ENCODE measurements at places on chromosomes 7 and 10.

DNA sequence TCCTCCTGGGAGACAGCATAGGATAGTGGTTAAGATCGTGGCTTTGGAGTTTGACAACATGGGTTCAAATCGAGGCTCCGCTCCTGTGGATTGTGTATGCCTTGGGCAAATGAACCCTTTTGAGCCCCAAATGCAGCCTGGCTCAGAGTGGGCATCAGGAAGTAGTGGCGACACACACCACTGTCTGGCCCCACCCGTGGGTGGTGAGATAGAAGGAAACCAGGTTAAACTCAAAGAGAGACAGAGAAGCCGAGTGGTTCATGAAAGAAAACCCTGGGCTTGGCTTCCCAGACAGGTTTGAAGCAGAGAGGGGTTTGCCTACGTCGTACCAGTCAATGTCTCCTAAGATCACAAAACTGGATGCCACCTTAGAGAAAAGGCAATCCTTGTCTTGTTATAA, 57.7 kb downstream of the PRTFDC1 start:
- DNase-seq: peak; percentile 67

GRCh38 chr7:128904381-128905197, 5.9 kb downstream of the KCP start:
- peak; percentile 28 for DNase-seq

GRCh38 chr10:10818082-10818481, 199.6 kb upstream of the CELF2 start:
- no peak for DNase-seq

GRCh38 chr10:61592581-61592980, 70.1 kb upstream of the CABCOCO1 start:
- DNase-seq: no peak

DNA sequence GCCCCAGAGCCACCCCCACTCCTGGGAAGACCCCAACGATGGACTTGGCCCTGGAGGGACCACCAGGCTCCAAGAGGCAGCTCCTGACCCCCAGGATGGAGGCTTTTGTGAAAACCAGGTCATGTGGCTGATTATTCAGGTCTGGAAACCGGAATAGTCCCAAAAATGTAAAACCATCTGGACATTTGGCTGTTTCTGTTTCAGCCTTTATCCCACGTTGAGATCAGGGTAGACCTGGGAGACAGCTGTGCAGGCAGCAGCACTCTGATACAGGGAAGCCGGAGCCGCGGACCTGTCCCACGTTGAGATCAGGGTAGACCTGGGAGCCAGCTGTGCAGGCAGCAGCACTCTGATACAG, 7.1 kb upstream of the ADGRA1 start:
- no peak for DNase-seq

DNA sequence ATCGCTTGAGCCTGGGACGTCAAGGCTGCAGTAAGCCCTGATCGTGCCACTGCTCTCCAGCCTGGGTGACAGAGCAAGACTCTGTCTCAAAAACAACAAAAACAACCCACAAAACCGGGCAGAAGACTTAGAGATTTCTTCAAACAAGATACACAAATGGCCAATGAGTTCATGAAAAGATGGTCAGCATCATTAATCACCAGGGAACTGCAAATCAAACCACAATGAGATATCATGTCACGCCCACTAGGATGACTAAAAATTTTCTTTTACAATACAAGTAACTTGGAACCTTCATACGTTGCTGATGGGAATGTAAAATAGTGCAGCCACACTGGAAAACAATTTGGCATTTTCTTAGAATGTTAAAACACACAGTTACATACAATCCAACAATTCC, 77.3 kb upstream of the GRID1 start:
- DNase-seq: no peak

GRCh38 chr10:102718220-102718619, 3.8 kb downstream of the SFXN2 start:
- DNase-seq: no peak

DNA sequence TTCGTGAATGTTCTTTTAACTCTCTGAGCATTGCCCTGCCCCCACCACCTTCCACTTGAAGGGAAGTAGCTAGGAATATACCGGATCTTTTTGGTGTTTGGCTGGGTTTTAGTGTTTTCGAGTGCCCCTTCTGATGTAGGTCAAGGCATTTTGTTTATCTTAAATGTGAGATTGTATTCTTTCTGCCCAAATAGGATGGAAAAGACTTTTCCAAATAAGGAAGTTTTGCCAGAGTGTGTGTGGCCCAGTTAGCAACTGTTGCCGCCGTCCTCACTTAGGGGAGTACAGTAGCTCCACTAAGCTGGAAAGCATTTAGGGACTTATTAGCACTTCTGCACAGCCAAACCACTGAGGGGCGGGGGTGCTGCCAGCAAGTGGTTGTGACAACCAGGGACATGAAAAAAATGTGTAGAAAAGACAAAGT, 29.8 kb upstream of the VCL start:
- no peak for DNase-seq

GRCh38 chr7:39142750-39143149, 165.0 kb downstream of the POU6F2 start:
- no peak for DNase-seq

DNA sequence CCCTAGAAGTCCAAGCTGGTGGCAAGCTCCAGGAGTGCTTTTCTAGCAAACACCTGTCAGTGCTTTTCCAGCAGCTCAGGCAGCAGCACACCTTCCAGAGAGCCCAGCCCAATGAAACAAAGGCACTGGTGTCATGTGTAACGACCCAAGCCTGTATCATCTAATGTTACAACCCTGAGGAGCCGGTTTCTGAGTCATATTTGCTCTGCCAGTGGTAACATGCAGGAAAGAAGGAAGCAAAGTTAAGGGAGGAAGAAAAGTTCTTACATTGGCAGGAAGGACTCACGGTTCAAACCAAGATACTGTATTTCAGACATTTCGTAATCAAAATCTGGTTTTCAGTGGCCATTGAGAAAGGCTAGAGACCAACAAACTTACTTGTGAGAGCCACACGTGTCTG, at the start of gene ANKRD22:
Gene ANKRD22, minus strand, starts transcription at position 139 of the 400 bp plus-strand sequence. CDS start 237 bp downstream, outside the sequence.
- DNase-seq: no peak

- DNase-seq: no peak
Observed at GRCh38 chr10:116973371-116973905, 31.5 kb downstream of the SHTN1 start.

DNA sequence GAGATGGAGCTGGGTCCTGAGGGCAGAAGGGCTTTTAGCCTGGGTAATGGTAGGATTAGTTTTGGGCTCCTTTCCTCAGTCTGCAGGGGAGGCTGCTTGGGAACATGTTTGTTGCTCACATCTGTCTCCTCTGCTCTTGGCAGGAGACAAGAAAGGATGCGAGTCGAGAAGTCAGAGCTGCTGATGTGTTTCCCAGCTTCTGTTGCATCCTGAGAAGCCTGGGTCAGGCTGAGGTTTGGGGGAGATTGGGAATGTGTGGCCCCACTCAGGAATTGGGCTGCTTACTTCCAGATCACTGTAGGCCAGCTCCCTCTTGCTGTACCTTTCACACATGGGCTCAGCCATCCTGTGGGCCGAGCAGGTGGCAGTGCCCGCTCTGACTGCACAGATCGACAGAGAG, 79.2 kb downstream of the CCNY start:
- DNase-seq: no peak

DNA sequence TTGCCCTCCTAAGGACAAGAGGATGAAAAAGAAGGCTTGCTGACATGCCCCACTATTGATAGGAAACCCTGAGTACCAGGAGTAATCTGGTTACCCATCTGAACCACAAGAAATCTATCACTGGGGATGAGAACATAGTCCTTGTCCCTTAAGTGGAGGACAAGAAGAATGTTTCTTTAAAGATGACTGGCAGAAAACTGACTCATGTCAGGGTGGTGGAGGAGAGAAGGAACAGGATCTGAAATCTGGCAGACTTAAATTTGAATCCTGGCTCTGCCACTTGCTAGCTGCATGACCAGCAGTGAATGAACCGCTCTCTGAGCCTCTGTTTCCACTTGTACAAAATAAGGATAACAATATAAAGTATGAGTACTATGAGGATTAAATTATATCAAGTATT, 38.9 kb upstream of the XPNPEP1 start:
- DNase-seq: no peak

- DNase-seq: no peak
Observed at GRCh38 chr10:108612485-108612884, 1310.8 kb downstream of the XPNPEP1 start.

GRCh38 chr10:55024713-55025112, 223.7 kb upstream of the PCDH15 start:
- no peak for DNase-seq

- no peak for DNase-seq
Observed at GRCh38 chr10:120327675-120328074, 129.4 kb upstream of the PLPP4 start.

DNA sequence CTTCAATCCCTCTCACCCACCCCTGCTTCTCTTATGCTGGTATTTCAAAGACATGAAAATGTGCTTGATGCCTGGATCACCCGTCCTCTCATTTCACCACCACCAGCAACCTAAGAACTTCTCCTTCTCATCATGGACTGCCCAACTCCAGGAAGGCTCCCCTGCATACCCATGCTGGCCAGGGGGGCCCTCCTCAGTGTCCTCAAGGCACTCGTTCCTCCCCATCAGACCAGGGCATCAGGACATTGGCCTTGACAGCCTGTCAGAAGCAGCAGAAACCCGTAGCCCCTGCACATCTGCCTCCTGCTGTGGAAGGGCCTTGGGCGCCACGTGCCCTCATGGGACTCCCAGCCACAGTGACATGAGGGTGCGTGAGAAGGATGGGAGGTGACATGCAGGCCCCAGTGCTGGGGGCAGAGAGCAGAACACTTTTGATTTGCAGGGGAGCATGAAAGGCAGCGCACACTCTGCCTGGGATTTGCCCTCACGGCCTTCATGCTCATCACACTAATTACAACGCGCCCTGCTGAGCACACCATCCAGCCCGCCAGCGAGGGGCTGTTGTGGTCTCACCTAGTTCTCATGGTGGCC, 1.9 kb upstream of the HSPA12A start:
- no peak for DNase-seq

- DNase-seq: peak; percentile 50
Observed at GRCh38 chr7:105521027-105521716, 899 bp downstream of the PUS7 start.

GRCh38 chr7:91832493-91833045, 47.9 kb downstream of the MTERF1 start:
- DNase-seq: no peak

GRCh38 chr10:543862-544822, 145.3 kb downstream of the DIP2C start:
- DNase-seq: no peak

GRCh38 chr10:70060389-70060788, 7.7 kb downstream of the MACROH2A2 start:
- DNase-seq: no peak

GRCh38 chr7:127935847-127936376, 95.3 kb downstream of the LRRC4 start:
- DNase-seq: no peak

DNA sequence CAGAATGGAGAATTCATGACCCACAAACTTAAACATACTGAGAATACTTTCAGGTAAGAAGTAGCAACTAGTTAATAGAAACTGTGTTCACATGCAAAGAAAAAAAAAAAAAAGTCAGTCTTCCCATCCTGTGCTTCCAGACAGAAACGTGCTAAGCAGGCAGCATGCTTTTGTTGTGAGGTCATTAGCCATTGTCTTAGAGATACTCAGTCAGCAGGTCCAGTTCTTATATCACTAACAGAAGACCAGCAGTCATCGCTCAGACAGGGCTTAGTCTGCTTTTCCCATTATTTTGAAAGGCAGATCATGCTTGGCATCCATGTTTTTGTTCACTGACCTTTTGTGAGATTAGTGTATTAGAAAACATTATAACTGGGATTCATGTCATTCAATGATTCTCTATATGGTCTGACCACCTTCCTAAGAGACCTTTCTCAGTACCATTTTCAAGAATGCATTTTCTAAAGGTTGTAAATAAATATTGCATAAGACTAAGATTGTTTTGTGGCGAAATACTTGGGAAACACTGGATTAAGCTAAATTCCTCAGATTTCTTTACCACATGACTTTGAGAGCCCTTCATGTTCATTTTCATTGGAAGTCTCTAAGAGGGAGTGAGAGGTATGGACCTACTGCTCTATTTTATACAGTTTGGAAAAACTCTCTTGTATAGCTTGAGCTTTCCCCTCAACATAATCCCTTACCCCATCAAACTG, 45.0 kb upstream of the AGBL3 start:
- DNase-seq: no peak

DNA sequence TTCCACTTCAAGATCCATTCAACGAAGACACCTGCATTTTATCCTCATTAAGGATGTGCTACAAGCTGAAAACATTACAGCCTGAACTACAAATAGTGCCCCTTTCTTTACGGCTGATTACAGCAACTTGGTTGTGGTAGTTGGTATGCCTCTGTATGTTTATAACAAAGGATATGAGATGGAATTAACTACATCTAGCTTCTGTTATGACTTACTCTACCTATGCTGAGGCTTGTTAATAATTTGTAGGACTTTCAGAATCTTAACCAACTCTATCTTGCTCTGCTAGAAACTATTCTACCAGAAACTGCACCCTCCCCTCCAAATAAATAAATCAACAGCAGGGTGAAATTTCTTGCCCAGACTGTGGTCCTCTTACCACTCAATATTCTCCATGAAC, 448.1 kb downstream of the GRM8 start:
- DNase-seq: no peak

- no peak for DNase-seq
Observed at GRCh38 chr7:141301544-141301943, 227.7 kb downstream of the TMEM178B start.

- no peak for DNase-seq
Observed at GRCh38 chr10:26524161-26524896, 86.2 kb downstream of the APBB1IP start.

DNA sequence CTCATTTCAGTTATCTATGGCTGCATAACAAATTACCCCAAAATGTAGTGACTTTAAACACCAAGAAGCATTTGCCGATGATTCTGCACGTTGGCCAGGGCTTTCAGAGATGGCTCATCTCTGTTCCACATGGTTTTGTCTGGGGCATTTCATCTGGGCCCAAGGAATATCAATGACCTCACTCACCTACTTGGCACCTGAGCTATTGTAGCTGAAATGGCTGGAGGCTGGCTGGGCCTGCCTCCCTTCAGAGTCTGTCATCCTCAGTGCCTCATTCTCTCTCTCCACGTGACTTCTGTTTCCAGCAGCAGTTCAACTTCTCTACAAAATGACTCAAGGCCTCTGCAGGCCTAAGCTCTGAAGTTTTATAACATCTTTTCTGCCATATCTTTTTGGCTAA, 119.4 kb upstream of the PRR15 start:
- no peak for DNase-seq

GRCh38 chr7:77796960-77797359, 1.3 kb downstream of the TMEM60 start:
- DNase-seq: no peak

- DNase-seq: no peak
Observed at GRCh38 chr7:42344198-42344755, 107.3 kb upstream of the GLI3 start.

DNA sequence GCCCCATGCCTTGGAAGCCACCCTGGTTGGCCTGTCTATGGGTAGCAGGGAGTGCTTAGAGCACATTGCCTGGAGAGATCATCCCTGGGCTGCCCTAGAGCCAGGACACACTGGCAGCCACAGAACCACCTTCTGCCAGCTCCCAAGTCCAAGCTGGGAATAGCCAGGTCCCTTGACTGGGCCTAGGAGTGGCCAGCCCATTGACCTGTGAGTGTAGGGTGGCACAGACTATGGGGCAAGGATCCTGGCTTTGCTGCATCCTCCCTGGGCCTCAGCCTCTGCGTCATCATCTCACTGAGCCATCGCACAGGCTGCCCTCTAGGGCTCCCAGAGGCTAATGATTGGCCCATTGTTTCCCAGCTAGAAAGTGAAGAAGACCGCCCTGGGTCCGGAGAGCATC, 7.0 kb downstream of the AQP1 start:
- DNase-seq: no peak
